ENCODE measurements at places on chromosomes 16 and 17.

GRCh38 chr17:3828852-3829232 lies 17.2 kb downstream of the NCBP3 start:
- DNase-seq, result no peak

GRCh38 chr17:20259668-20260067 lies 207.7 kb downstream of the LGALS9B start:
- DNase-seq, result no peak

GRCh38 chr17:54494721-54495715 lies 405.6 kb upstream of the TOM1L1 start:
- no peak for DNase-seq

DNA sequence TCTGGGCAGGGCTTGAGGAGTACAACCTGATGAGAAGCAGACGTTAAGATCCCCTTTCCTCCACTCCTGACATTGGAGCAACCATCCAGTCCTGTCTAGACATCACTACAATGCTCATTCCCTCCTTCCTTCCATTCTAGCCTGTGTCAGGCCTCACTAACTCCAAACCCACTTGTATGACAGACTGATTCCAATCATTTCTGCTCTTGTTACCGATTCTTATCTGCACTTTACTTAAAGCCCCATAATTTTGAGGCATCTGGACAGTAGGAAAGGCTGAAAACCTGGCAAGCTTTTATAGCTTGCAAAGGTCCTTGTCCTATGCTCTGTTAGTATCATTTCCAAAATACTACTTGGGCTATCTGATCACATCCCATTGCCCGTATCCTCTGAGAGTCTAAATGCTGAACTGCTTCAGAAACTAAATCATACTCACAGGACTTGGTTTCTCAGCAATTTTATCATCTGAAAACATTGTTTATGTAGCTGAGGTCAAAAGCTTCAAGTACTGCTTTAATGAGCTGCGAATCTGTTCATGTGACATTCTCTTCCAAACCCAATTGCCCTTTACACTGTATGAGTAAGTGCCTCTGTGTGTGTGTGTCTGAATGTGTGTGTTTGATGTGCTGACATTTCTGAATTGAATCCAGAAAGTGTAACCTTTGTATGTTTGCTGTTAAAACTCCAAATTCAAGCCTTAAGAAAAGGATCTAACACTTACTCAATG lies 57.2 kb upstream of the CACNG3 start:
- DNase-seq, result no peak

GRCh38 chr17:44775838-44776621 lies 17.2 kb downstream of the ADAM11 start:
- no peak for DNase-seq

- DNase-seq, result no peak
Measured at GRCh38 chr17:67548693-67549092, 169.0 kb upstream of the NOL11 start.

GRCh38 chr17:78120537-78120936 lies 8.0 kb downstream of the TMC6 start:
- no peak for DNase-seq

DNA sequence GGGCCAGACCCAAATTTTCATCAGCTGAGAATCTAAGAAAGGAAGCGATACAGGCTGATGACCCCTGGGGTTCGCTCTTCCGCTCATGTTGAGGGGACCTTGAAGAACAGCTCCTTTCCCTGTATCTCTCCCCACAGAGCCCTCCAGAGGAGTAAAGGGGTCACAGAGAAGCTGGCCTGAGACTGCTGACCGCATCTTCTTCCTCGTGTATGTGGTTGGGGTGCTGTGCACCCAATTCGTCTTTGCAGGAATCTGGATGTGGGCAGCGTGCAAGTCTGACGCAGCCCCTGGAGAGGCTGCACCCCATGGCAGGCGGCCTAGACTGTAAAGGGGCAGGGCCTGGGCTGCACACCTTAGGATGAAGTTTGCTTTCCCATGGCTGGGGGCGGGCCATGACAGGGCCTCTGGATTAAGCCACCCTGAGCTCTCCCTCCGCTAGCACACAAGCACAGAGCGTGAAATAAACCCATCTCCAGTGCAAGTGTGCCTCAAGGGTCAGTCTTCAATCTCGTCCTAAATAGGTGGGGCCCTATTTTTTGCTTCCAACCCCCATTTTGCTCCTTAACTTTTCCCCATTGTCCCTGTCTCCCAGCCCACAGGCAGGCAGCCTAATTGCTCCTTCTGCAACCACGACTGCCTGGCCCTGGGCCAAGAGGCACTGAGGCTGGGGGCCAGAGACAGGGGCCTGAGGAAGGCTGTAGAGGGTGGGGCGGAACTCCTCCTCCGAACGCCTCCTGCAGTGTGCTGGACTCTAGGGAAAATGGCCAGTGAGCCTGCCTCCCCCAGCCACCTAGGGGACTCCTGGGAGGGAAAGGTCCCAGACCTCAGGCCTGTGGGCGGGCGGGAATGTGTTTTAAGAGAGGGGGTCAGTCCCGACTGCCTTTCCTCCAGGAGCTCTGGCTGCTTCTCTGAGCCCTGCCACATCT lies 3.6 kb downstream of the ZACN start:
- no peak for DNase-seq

DNA sequence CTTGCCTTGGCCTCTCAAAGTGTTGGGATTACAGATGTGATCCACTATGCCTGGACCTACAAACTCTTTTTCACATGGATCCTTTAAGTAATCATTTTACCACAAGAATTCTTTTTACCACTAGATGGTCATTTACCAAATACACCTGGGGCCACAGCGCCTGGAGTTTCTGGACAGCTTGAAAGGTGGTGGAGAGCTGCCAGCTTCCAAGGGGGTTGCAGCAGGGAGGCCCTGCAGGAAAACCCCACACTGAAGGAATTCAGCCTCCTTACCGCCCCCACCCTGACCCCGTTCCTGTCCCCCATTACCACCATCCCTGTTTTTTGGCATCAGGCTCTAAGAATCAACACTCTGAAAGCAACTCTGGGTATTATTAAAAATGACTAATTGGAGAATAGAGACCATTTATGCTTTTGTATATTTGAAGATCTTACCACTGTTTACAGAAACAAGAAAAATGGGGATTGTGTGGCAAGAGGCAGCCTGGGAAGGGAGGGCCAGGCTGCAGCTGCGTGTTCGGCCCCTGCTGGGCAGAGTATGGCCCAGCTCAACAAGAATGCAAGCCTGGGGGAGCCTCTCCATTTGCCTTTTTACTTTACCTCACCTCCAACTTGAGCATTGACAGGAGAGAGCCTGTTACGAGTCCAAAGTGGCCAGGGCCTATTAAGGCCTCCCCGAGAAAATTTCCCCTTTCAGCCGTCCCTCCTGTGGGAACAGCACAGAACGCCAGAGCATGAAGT lies 209.9 kb downstream of the ZFHX3 start:
- no peak for DNase-seq

DNA sequence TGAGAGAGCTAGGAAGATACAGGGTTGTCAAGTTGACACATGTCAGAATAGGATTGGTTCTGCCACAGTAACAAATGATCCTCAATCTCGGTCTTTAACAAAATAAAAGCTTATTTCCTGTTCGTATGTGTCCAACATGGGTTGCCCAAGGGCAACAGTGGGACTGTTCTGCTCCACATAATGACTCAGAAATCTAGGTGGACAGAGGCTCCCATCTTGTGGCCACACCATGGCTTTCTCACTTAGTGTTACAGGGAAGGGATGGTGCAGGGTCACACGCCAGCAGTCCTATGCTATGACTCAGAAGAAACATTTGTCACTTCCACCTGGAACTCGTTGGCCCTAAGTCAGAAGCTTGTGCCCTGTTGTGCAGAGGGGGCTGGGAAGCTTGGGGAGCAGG lies 364.9 kb downstream of the SNX29 start:
- DNase-seq, result no peak
